Suppressor macrophage (primary cell): ENCODE measurements at places on chromosomes 3 and 15.

- DNase-seq, result no peak
Measured at GRCh38 chr3:75176937-75177336, 487.2 kb upstream of the FRG2C start.

GRCh38 chr3:21747966-21748555 lies 2.9 kb downstream of the ZNF385D start:
- no peak for DNase-seq

GRCh38 chr3:124033360-124034015 lies 41.6 kb upstream of the ROPN1 start:
- no peak for DNase-seq

- DNase-seq, result no peak
Measured at GRCh38 chr3:70180664-70181063, 131.8 kb downstream of the MDFIC2 start.

GRCh38 chr3:12303534-12303933 lies 14.7 kb downstream of the PPARG start:
- peak; percentile 67 for DNase-seq

DNA sequence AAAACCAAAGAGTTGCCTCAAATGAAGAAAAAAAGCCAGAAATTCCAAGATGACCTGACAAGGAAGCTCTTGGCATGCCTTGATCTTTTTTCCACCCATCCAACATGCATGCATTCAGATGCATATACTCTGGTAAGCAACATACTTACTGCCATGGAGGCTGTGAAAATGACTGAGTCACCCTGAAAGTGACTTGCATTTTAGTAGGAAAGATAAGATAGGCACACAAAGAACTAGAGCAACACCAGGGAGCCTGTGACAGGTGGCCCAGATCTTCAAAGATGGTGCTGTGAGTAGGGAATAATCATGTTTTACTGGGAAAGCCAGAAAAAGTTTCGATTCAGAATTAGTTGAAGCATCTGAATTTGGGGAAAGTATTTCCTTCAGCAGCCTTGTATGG lies 185.1 kb upstream of the SLCO3A1 start:
- no peak for DNase-seq
